Colonic mucosa (tissue), 4 donors: ENCODE measurements at places on chromosomes 7 and 10. TPM values are rescaled to one million over a fixed set of nuclear protein-coding genes. Genes with fewer than 3 reads are reported as not detected.
A peak's percentile ranks its signal among the peaks of the same experiment; 100 is the strongest.

Gene DOCK4
- 11.1 TPM for total RNA-seq

Gene CFAP70
- 0.64 TPM for total RNA-seq

Gene LIPF
- not detected for total RNA-seq

Gene TMEM273
- 5.1 TPM for total RNA-seq

Gene AKR1C4
- not detected for total RNA-seq

Gene GJD4
- total RNA-seq, result not detected

Gene FAM185A
- 10.5 TPM for total RNA-seq

Gene SH2D4B
- total RNA-seq, result not detected

Gene TAS2R3
- total RNA-seq, result 0.58 TPM

Gene SLC29A3
- 6.5 TPM for total RNA-seq

Gene EPHA1
- 16.0 TPM for total RNA-seq

Gene PDLIM1
- total RNA-seq, result 246 TPM

Gene CYP26C1
- total RNA-seq, result not detected

Gene AKR1D1
- not detected for total RNA-seq

- DNase-seq, result no peak
These were observed 66.3 kb downstream of the PHF14 start for GRCh38 chr7:11039974-11040373.

GRCh38 chr10:30103595-30104320, 44.4 kb upstream of the JCAD start:
- no peak for DNase-seq

DNA sequence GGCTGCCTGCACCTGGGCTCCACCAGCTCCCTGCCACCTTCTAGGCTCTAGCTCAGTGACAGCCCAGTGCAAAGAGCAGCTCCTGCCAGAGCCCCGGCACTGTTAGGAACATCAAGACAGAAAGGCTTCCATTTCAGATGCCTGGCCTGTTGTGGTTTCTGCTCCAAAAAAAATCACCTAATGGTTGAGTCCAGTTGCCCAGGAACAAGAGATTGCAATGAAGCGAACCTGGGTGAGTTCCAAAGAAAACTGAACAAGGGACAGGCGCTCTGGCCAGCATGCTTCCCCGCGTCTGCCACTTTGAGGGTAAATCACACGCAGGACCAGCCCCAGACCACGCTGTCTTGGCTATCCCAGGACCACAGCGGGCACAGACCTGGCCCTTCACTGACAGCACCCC, 47.0 kb upstream of the RASGEF1A start:
- DNase-seq, result no peak

DNA sequence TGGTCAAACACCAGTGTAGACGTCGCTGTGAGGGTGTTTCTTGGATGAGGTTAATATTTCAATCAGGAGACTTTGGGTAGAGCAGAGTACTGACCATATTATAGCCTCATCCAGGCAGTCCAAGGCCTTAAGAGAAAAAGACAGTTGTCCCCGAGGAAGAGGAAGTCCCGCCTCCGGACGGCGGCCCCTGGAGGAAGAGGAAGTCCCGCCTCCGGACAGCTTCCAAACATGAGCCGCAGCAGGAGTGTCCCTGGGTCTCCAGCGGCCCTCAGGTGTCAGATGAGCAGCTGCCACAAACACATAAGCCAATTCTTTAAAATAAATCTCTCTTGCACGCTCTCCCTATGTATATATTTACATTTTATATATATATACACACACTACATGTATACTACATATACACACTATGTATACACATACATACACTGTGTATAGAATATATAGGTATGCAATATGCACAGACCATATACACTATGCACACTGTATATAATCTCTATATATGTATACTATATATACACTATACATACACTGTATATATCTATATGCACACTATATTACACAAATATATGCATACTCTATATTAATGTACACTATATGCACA, 37.5 kb downstream of the PWWP2B start:
- DNase-seq, result peak; percentile 59

DNA sequence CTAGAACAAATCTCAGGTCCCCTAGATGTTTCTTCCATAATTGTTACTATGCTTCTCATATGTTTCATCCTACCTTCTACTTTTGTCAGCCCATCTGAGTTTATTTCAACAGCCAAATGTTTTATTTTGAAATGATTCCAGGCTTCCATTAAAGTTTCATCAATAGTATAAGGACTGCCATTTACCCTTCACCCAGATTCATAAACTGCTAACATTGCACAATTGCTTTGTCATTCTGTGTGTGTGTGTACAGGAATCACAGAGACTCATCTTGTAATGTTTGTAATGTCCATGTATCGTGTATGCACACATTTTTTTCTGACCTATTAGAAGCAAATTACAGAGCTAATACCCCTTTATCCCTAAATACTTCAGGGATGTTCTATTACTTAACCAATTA, 25.5 kb downstream of the MMRN2 start:
- no peak for DNase-seq

DNA sequence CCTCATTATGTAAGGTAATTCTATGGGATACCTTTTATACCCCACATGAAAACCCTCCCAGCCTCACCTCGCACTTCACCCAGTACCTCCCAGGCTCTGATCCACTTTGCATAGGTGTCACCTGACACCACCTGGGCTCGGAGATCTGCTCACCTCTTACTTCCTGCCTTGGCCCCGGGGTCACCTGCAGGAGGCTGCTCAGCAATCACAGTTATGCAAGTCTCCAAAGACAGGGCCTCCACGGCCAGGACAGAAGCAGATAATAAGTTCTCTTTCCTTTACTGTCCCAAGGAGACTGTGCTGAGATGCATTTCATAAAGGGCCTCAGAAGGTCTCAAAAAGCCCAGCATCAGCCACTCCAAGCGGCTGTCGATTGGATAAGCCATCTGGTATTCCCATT, 112.4 kb upstream of the PPP2R2D start:
- no peak for DNase-seq

DNA sequence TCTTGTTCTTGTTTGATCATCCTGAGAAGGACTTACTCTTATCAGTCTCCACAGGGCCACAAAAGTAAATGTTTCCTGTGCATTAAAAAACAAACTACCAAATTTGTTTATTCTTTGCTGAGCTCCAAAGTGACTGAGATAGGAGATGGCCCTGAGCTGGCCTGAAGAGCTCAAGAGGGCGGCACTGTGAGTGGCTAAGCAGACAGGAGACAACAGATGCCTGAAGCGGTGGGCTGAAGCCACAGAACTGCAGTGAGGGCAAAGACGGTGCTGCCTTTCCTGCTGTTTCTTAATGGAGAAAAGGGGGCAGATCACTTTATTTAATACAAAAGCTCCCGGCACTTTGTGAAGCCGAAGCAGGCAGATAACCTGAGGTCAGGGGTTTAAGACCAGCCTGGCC, 379.6 kb downstream of the ARL4A start:
- no peak for DNase-seq

- DNase-seq, result no peak
These were observed 188.0 kb downstream of the FRMD4A start for GRCh38 chr10:14142606-14143250.

- no peak for DNase-seq
These were observed 45.0 kb upstream of the JAZF1 start for GRCh38 chr7:28225576-28225975.

GRCh38 chr10:13206546-13207443, 27.4 kb downstream of the UCMA start:
- no peak for DNase-seq

- no peak for DNase-seq
These were observed 25.2 kb downstream of the TMEM270 start for GRCh38 chr7:73885975-73886798.

- no peak for DNase-seq
These were observed 6.9 kb downstream of the ABCB8 start for GRCh38 chr7:151035026-151035717.

DNA sequence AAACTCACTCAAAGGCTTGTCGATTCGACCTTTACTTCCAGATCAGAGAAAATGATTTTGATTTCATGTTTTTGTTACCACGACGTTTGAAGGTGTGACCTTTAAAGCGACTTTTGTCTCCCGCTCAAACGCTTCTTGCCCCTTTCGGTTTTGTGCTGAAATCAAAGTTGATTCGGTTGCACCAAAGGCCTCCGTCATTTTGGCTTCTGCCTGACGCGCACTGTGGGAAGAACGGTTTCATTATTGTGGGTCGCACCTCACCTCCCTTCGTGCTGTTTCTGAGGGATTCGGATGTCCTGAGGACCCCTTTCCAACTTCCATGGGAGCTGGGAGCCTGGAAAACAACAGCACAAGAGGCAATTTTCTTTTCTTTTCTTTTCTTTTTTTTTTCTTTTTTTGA, 176.9 kb downstream of the DNAJB6 start:
- DNase-seq, result no peak

DNA sequence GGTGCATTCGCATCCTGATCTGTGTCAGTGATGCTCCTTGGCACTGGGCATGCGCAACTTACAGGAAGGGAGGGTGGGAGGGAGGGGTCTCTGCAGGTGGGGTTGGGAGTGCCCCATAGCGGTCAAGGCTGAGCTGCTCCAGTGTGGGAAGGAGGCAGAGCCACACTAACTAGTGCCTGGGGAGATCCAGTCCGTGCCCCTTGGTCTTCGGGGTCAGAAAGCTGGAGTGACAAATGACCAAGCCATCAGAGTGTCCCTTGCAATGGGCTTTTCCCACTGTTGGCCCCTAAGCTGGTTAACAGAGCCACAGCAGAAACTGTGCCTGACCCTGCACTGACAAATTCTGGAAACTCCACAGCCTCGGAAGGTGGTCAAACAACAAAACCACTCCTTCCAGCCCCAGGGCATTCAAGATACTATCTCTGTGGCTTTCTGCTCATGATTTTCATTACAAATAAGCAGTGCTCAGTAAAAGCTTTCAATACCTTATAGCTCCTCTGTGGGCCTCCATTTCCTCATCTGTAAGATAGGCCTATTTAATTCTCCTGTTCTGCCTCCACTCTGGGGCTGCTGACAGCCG, 138.1 kb upstream of the UNC5B start:
- no peak for DNase-seq

DNA sequence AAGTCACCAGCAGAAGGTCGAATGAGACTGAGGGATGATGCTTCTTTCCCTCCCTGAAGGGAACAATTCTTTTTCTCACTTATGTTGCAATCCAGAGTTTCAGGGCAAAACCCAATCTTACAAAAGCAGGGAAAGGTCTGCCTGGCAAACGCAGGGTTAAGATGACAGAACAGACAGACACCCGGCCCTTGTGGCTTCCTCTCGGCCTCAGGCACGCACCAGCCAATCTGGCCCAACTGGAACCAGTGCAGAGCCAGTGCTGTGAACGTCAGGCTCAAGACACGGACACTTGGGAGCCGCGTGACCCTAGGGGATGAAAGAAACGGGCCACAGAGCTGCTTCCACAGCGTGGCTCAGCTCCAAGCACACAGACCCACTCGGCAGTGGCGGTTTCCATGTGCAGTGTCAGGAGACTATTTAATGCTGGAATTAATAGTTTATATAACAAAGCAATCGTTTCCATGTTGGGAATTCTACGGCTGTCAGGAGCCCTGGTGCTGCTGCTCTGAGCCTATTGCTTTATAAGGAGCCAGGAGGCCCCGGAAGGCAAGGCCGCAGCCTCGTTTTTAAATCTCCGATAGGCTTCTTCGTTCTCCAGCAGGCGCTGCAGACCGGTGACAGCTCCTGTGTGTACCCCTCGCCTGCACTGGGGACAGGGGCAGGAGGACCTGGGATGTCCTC, 198.4 kb downstream of the DIP2C start:
- no peak for DNase-seq

GRCh38 chr7:23530405-23530804, 1.4 kb downstream of the TRA2A start:
- DNase-seq, result peak; percentile 29

- no peak for DNase-seq
These were observed 378.2 kb upstream of the MYO3A start for GRCh38 chr10:25555865-25556264.

DNA sequence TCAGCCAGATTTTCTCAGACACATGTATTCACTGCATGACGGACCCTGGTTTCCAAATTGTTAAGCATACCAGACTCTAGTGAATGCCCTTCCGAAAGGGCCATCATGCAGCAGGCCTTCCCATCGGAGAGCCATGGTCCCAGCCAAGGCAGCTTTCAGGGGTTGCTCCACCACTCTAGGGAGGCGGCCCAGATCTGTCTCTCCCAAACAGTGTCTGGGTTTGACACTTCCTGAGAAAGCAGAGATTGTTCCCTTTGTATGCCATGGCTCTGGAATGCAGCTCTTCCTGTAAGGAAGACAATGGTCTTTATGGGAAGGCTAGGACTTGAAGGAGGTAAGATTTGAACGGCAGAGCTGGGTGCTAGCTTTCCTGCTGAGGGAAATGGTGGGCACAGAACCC, 178.8 kb upstream of the BMPER start:
- no peak for DNase-seq

- DNase-seq, result no peak
These were observed 150.2 kb downstream of the NSUN6 start for GRCh38 chr10:18501198-18501597.

DNA sequence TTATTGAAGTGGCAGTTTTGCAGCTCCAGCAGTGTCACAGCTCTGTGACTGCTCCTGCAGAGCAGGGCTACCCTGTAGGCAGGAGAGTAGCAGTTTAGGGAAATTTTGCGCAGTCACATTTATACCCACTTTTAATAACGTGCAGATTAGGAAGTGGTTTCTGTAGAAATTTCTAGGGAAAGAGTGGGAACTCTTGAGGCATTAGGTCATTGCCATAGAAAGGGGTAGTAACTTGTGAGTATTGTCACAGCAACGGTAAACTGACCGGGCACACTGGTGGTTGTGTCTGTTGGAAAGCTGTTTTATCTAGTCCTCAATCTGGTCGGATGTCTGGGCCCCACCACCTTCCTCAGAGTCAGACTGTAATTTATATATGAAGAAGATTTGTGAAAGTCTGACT, 51.9 kb downstream of the CDC14C start:
- no peak for DNase-seq

DNA sequence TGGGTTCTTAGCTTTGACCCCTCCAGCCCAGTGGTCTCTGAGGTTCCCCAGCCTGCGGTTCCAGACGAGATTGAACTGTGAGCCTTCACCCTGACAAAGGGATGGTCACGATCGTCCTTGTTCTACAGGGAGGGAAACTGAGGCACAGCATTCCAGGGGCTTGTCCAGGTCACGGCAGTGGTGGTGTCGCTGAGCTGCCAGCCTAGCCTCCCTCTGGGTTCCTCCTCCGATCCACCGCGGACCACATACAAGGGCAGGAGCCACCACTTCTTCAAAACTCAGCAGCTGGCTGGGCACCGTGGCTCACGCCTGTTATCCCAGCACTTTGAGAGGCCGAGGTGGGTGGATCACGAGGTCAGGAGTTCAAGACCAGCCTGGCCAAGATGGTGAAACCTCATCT, 35.8 kb downstream of the ELFN1 start:
- DNase-seq, result no peak

DNA sequence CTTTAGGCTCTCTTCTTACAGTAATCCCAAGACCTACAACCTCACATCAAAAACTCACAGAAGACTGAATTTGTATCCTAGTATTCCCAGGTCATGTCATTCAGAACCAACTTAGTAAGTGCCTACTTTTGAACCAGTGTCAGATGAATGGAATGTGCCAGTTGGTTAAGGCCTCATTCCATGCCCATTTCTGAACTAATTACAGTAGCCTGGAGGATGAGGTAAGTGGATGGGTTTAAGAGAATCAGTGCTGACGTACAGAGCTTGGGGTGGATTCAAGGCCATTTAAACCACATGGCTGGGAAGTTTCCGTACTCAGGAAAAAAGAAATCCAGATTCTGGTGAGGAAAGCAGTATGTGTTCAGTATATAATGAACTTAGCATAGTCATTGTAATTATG, 21.9 kb upstream of the FOXP2 start:
- no peak for DNase-seq
